HL-60 (cell line): ENCODE measurements at places on chromosomes 1 and 21.

DNA sequence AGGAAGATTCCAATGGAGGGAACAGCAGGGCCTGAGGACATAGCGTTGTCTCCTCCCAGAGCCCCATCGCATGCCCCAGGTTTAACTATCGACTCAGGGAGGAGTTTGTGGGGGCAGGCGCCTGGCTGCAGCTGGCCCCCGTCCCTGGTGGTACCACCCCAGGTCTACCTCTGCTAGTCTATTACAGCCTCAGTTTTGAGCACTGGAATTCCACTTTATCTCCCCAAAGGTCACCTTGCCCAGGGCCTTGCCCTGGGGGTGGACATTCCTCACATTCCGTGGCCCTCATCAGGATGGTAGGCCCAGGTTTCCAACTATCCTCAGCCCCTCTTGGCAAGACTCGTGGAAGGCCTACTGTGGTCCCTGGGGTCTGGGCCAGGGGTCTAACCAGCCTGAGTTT lies 65.4 kb upstream of the SSBP3 start:
- no peak for DNase-seq

- no peak for DNase-seq
Measured at GRCh38 chr1:7576946-7577657, 194.0 kb upstream of the VAMP3 start.

DNA sequence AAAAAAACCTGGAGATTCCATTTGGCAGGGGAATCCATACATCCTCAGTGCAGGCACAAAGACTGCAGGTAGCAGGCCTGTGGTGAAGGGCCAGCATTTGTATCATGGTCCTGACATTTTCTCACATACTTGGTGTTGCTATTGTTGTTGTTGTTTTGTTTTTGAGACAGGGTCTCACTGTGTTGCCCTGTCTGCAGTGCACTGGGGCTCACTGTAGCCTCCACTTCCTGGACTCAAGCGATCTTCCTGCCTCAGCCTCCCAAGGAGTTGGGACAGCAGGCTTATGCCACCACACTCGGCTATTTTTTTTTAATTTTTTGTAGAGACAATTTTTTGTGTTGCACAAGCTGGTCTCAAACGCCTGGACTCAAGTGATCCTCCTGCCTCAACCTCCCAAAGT lies 140.8 kb upstream of the ZNF644 start:
- no peak for DNase-seq

DNA sequence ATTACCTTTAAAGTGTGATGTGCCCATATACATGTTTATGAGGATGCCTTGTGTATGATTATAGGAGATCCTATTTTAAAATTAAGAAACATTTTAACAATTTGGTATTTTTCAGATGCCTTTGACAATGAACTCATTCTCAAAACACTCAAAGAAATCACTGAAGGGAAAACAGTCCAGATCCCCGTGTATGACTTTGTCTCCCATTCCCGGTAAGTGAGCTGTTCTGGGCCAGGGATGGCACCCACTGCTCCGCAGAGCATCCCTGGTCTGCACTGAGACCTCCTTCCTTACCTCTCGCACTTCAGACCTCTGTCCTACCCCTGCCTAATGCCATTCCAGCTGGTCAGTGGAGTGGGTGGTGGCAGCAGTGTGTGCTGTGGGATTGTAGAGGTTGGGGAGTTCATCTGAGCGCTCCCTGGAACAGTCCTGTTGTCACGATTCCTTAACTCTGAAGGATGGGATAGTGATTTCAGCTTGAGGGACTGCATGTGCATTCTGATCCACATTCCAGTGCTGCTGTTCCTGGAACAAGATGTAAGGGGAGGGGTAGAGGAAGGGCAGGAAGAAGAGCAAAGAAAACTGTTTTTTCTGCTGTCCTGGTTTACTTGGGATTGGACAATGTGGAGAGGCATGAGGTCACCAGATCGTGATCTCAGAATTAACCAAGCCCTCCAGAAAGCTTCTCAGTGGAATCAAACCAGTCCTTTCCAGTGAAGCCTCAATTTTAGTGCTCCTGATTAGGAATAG lies 63.9 kb downstream of the UCK2 start:
- DNase-seq: no peak

GRCh38 chr1:107141491-107142126 lies 770 bp downstream of the NTNG1 start:
- no peak for DNase-seq

DNA sequence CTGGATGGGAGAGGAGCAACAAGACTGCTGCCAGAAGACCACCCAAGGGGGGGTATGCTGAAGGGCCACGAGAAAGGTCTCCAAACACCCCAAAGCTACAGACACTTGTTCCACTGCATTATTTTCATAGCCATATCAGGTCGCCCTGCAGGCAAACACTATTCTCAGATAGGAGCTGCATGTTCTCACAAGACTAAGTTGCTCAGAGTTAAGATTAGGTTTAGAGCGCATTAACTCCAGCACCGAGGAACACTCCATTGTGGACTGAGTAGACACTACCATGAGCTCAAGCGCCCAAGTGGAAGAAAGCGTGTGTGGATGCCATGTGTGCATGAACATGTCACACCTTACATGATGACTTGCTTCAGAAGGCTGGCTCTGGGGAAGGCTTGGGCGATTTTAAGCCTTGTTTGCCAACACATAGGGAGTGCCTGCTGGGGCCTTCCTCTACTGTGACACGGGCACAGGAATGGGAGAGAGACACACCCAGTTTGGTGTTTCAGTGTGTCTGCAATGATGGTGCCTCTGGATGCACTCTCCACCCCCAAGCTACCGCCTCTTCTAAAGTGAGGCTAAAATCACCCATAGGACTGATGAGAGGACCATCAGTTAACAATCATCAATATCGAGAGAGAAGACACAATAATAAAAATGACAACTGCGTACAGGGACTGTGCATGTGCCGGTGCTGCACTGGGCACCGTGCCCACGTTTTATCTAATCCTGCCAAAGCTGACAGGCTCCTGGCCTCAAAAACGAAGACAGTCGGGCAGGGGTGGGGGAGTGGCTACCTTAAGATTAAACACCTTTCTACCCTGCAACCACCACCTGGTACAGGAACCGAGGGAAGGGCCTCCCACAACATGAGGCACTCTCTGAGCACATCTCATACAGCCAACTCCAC lies 34.9 kb downstream of the SSBP3 start:
- no peak for DNase-seq

DNA sequence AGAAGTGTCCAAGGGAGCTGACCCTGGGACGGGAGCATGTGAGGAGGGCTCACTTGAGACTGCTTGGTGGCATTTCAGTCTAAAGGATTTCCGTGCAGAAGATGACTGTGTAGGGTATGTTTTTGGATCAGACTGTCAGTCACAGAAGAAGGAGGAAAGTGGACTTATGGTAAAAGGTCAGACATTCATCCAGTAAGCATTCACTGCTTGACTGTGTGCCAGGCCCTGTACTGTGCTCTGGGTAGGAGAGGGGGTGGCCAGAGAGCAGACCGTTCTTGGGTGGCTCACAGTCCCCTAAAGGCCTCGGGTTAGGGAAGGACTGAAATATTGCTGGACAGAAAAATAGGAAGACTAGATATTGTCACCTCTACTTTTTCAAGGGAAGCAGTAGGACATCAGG lies 2.1 kb upstream of the SERINC2 start:
- no peak for DNase-seq

DNA sequence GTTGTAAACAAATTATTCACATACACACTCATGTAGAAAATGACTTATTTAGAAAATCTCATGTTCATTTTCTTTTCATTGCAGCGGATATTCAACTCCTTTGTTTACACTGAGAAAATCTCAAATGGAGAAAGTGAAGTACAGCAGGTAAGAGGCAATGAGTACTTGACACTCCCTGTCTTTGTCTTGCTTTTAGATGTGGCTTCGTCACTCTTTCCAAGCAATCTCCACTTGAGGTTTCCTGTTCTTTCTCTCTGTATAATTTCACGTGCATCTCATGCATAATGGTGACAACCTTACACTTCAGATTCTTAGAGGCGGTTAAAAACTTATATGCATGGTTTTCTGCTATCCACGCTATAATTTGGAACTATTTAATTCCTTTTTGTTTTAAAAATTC lies 80.6 kb downstream of the CACHD1 start:
- no peak for DNase-seq

DNA sequence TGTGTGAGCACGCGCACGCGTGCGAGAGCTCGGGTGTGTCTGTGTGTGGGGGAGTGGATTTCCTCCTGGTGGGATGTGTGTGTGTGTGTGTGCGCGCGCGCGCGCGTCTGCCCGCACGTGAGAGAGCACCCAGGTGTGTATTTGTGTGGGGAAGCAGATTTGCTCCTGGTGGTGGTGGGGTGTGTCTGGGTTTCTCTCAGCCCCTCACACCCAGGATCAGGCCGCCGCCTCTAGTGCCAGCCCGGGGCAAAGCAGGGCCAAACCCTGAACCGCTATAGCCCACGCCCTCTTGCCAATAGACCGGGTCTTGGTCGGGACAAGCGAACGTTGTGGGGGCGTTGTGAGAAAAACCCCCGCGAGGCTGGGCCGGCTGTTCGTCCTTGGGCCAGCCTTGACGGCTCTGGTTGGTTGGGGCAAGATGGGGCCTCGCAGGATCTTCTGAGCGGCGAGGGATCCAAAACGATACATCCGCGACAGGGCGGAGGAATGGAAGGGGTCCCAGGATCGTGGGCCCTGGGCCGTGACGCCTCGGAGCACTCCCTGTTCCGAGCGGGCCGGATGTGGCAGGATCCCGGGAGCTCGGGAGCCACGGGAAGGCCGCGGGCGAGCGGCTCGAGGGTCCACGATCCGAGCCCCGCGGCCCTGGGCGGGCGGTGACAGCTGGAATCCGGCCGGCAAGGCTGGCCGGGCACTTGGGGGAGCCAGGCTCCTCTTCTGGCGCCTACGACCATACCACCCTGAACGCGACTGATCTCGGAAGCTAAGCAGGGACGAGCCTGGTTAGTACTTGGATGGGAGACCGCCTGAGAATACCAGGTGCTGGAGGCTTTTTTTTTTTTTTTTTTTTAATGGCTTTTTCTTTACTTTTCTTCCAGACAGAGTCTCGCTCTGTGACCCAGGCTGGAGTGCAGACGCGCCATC lies 68.2 kb downstream of the RNF187 start:
- no peak for DNase-seq

GRCh38 chr1:67459068-67459467 lies 28.9 kb upstream of the SERBP1 start:
- DNase-seq: no peak

DNA sequence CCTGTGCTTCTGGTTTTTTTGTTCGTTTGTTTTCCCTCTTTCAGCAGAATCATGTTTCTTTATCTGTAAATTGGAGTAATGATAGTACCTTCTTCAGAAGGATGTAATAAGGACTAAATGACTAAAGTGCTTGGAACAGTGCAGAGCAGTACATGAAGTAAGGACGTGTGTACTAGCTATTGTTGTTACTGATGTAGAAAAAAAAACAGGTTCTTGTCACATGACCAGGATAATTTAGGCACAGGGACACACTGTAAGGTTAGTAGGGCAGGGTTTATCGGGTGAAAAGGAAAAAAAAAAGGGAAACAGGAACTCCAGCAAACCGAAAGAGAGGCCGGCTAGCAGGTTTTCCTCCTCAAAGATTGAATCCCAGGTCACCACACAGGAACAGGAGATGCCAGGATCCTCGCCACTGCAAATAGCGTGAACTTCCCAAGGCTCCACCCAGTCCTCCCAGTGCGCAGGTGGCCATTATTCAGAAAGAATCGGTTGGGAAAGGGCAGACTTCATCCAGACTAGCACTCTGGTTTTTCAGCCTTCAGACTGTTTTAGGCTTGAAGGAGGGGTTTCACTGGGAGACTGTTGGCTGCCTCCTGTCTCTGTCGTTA lies 63.8 kb upstream of the PRRC2C start:
- DNase-seq: no peak

GRCh38 chr1:236154671-236155398 lies 12.5 kb downstream of the GPR137B start:
- no peak for DNase-seq

GRCh38 chr1:49323925-49324540 lies 547.3 kb upstream of the BEND5 start:
- no peak for DNase-seq
